ENCODE measurements at places on chromosomes 2 and 18. TPM values are rescaled to one million over a fixed set of nuclear protein-coding genes. Genes with fewer than 3 reads are reported as not detected.
A peak's percentile ranks its signal among the peaks of the same experiment; 100 is the strongest.

GRCh38 chr18:5710235-5710634 lies 166.4 kb upstream of the EPB41L3 start:
- no peak for DNase-seq

DNA sequence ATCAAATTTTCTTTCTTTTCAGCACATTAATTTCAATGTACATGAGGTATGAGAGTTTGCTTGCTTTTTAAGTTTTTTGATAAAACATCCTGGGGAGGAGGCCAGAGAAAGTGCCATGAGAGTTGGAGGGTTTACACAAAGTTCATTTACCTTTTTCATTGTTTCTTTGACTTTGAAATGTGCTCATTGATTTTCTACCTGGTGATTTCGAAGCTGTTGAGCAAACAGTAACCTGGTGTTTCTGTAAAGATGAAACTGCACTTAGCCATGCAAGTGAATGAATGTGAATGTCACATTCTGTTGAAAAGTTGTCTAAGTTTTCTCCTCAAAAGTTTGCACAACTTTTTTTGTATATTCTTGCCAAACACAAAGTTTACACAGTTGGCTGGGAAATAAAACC lies 797.0 kb downstream of the METTL4 start:
- DNase-seq, result no peak

DNA sequence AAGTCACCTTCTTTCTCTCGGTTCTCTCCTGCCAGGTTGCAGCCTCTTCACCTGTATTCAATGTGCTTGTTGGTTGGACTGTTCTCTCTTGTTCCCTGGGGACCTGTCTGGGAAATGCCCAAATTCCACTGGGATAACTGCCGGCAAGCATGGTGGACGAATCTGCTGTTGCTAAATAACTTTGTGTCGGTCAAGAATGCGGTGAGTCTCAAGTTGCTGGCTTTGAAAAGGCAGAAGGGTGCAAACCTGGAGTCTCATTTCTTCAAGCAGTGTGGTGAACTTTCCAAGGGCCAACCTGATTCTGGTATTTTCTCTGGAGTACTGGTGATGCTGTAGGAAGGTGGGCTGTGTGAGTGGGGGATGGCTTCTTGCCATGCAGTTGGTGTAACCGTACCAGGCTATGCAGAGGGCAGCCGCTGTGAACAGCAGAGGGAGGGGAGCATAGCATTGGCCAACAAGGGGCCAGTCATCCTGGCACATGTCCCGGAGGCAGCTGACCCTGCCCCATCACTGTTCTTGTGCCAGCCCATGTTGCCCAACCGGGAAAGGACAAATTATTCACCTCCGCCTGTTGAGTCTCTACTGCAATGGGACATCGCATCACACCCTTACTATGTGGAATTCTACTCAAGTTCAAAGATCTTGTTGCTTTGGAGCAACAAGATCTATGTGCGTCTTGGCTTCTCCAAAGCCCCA lies 88.1 kb upstream of the SEC11C start:
- no peak for DNase-seq

GRCh38 chr2:201949181-201949926 lies 84.3 kb upstream of the FZD7 start:
- DNase-seq, result no peak

DNA sequence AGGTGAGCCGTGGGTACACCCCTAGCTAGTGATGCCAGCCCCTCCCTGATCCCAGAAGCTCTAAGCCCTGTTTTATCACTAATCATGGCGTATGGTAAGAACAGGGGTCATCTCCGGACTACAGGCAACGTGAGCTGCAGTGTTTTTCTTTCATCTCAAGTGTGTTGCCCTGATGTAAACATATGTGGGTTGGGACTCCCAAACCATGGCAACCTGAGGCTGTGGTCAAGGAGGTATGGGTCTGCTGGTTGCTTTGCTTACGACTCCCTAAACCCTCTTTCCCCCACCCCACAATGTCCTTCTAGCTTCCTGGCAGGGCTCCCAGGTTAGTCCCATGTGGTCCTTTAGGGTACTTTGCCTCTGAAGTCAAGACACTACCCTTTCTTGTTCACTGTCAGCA lies 53.6 kb upstream of the AFF3 start:
- DNase-seq, result no peak

Gene METAP1D
- 6.0 TPM for total RNA-seq

DNA sequence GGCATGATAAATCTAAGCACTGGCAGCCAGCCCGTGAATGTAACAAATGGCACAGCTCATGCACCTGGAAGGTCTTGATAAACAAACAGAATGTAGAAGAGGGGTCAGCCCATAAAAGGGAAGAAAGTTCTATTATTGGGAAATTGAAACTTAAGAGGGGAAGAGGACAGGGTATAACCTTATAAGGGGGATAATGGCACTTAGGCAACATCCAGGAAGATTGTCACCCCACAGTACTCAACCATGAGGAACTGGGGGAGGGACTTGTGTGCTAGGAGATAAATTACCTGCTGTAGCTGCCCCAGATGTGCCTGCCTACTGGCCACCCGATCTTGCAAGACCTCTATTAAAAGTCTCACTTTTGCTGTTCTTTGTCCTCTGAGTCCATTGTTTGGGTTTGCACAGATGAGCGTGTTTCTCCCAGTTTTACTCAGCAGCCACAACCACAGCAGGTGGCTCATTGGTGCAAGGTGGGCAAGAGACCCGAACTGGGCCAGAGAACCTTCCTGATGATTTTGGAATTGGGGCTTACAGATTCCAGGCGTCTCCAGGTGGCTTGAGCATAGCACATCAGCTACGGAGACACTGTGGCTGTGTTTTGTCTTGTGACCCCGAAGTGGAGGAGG lies 79.0 kb upstream of the TAF1B start:
- DNase-seq, result no peak

DNA sequence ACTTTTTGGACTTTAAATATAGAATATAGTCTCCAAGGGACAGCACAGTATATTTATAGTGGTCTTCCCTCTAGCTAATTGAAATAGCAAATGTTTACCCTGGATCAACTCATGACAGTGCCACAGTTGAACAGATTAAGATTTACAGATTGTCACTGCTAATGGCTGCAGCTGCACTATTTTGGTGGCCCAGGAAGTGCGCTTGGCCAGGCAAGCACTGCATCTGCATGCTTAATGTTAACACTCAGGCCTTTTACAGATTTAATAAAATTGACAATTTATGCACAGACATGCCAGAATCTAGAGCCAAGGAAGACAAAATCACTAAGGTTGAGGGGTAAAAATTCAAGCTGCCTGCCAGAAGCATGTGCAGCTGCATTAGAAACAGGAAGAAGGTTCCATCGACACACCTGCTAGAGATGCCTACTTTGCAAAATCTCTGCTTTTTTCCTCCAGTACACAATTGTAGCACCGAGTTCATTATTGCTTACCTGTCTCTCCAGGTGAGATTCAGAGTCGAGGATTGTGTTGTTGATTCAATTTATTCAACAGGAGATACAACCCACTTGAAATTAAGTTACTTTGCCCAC lies 1042.3 kb upstream of the NRXN1 start:
- DNase-seq, result no peak

Gene C2orf78
- not detected for total RNA-seq

GRCh38 chr2:108866041-108866440 lies 79.5 kb downstream of the CCDC138 start:
- no peak for DNase-seq

- DNase-seq, result no peak
These were observed 21.6 kb downstream of the MBP start for GRCh38 chr18:77110936-77111335.

- peak; percentile 61 for DNase-seq
These were observed 15.8 kb upstream of the IER3IP1 start for GRCh38 chr18:47191961-47192360.

- DNase-seq, result peak; percentile 15
These were observed 710 bp upstream of the TMSB10 start for GRCh38 chr2:84904717-84905174.

GRCh38 chr2:119218478-119219064 lies 5.1 kb upstream of the STEAP3 start:
- peak; percentile 31 for DNase-seq

DNA sequence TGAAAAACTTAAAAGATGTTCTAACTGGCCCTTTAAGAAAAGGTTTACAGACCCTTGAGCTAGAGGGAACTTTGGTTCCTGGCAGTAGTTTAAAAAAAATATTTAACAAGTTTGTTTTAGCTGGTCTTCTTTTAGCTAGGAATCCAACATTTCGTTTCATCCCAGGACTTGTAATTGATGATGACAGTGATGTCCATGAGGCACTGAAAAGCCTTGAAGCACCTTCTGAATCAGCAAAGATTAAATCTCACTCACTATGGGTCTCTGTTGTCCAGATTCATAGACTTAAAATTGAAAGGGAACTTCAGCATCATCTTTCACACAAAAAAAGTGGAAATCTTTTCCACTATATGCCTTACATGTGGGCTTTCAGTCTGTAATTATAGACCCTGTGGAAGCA lies 102.9 kb upstream of the ETAA1 start:
- DNase-seq, result no peak

- DNase-seq, result no peak
These were observed 176.0 kb downstream of the CTIF start for GRCh38 chr18:48714873-48715272.

DNA sequence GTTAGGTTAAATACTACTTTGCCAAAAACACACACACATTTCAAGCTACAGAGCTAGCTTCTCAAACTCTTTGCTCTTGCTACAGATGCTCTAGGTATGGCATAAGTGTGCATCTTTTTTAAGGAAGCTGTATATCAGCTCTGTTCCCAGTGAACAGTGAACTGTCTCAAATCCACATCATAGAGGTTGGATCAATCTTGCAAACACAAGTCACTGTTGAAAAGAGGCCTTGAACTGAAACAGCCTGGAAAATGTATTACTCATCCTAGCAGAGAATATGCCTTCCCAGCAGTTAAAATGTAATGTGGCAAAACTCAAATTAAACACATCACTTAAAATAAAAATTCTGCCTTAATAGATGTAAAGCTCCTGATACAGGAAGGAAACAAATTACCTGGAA lies 151.8 kb downstream of the WDPCP start:
- DNase-seq, result no peak

- no peak for DNase-seq
These were observed 60.4 kb upstream of the CDKL4 start for GRCh38 chr2:39304200-39304599.

GRCh38 chr2:219071131-219071816 lies 10.6 kb upstream of the IHH start:
- peak; percentile 29 for DNase-seq

DNA sequence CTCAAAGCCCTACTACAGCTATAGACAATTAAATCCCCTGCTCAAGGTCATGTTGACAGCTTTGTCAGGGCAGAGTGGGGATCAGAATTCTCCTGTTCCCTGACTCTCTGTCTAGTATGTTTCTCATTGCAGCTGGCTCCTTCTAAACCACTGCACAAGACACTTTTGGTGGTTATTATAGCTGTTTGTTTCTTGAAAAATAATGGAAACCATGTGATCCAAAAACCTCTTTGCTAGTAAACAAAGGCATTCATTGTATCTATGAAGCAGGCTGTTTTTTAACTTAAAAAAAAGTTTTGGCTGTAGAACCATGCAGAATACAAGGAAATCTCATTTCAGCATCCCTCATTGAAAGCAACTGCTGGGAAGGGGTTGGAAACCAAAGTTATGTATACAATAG lies 352.5 kb upstream of the EPHA4 start:
- DNase-seq, result no peak

DNA sequence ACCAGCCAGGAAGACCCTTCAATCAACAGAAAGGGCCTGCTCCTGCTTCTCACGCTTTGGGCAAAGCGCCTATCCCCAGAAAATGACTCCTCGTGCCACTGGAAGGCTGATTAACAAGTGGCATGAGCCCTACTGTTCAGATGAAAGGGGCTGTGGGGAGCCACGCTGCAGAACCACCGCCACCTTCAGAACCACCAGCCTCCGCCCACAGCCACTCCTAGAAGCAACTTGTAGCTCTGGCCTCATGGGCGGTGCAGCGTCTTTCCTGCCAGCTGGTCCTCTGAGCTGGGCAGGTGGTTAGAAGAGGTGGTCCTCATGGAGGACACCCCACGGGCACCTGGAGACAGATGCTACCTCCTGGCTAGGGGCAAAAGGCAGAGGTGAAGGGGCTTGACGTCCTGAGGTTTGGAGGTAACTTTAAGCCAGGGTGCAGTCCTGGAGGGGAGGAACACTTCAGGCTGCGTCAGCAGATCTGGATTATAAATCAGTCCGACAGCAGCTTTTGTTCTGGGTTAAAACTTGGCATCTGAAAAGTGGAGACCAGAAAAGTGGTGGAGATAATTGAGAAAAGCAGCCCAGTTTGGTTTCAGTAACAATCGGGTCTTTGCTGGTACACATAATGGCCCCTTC lies 861 bp upstream of the SEMA4C start:
- no peak for DNase-seq

DNA sequence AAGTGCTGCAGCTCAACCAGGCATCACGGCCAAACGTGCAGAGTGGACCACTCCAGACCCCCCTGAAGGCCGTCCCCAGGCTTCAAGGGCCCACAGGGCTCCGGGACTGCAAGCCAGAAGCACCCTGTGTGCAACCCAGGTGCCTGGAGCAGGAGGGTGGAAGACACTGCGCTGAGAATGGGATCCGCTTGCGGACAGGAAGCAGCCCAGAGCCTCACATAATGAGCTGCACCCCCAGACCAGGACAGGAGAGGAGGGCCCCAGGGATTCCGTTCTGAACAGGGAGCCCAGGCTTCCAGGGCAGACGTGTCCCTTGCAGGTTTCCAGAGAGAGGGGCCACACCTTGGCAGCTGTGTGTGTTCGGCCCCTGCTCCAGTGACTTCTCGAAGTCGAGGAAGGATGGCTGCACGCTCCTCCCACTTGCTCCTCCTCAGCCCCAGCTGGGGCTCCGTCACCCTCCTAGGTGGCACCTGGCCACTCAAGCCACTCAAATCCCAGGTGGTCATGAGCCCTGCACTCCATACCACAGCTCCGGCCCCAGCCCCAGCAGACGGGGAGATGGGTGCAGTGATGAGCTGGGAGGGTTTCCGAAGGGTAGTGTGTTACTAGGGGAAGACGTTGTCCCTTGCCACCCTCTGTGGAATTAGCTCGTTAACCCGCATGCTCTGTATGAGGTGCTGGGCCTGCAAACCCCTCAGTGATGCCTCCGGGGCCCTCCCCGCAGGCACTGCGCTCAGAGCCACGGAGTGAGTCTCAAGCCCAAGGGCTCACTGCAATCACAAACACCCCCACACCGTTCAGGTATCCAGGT lies 79.2 kb downstream of the NDUFA10 start:
- no peak for DNase-seq

DNA sequence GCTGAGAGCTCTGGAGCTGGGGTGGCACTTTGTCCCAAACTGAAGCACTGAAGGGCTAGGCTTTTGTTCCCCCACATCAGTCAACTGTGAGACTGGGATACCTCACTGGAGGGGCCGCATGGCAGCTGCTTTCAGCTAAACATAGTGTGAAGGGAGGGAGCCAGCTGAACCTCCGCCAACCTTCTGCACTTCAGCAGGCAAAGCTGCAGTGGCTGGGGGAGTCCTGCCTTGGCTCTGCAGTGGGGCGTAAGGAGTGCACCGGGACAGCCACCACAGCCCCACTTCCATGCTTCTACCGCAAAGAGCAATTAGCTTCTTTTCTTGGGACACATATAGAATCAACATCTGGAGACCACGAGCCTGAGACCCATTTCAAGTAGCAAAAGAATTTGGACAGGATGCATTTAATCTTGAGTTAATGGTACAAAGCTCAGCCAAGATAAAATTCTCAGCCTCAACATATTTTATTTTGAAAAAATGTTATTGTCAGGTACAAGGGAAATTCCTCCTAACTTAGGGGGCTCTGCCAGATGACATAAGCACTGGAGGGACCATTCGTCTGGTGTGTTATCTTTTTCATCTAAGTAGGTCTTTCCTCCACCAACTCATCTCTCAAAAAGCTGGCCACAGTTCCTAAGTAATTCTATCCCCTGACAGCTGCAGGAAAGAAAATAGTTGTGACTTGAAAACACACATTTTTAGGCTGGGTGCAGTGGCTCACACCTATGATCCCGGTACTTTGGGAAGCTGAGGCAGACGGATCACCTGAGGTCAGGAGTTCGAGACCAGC lies 25.6 kb upstream of the MYCN start:
- no peak for DNase-seq
